ENCODE measurements at places on chromosomes 2 and 18.

DNA sequence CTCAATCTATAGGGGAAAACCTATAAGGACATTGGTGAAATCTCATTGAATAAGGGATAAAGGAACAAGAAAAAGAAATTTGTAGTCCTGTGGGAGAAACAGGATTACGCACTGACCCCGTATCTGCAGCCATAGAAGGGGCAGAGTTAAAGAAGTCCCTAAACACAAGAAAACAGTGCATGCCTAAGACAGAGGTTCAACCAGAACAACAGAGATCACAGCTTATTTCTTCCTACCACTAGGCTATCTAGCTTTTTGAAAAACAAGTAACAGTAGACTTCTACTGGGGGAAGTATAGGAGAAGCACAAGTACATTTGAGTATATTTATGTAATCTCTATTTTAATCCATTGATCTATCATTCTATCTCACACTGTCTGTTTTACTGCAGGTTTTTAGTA, 485.2 kb upstream of the REG3G start:
- DNase-seq, result no peak

DNA sequence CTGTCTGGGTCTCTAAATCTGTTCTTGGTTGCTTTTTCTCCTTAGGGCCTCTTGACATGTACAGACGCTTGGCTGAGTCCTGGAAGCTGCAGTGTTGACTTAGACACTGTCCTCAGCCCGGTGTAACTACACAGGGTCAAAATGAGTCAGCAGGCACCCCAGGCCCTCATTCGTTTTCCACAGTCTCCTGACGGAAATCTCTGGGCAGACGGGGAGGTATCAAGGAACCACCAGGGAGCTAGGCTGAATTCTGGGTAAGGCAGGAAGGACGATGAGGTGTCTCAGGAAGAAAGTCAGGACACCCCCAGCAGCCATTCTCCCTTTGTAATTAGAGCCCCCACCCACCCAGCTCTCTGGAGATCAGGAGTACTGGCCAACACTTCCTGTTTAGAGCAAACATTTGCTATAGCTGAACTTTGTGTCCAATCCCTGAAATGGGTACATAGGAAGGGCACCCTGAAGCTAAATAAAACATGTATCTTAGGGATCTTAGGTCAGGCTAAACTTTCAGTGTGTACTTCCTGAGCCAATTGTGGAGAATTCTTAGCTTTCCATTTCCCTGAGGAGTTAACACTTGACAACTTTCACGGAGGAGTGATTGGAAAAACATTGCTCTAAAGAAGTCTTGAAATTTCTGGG, 23.9 kb upstream of the EPAS1 start:
- no peak for DNase-seq

- DNase-seq, result no peak
Observed at GRCh38 chr18:8260319-8260718, 348.9 kb upstream of the RAB12 start.

GRCh38 chr2:199378948-199379650, 78.6 kb downstream of the SATB2 start:
- no peak for DNase-seq

DNA sequence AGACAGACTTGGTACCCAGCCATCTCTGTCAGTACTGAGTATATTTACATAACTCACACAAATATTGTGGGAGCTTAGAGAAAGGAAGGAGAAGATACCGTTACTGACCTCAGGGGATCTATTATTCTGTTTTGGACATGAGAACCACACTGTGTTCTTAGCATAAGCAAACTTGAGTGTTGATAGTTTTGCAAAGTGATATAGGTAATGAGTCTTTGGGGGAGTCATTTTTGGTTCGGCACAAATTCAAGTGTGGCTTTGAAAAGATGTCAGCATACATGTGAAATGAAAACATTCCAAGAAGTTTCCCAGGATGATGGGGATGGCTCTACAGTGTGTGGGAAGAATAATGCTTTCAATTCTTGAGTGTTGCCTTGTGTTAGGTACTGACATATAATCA, 24.1 kb downstream of the SMARCAL1 start:
- no peak for DNase-seq

GRCh38 chr2:106701203-106702022, 184.6 kb downstream of the ST6GAL2 start:
- no peak for DNase-seq

GRCh38 chr2:37295469-37296073, 29.1 kb downstream of the PRKD3 start:
- DNase-seq, result no peak
